IMR-90 (cell line): ENCODE measurements at places on chromosomes 5 and 9. TPM values are rescaled to one million over a fixed set of nuclear protein-coding genes. Genes with fewer than 3 reads are reported as not detected.

DNA sequence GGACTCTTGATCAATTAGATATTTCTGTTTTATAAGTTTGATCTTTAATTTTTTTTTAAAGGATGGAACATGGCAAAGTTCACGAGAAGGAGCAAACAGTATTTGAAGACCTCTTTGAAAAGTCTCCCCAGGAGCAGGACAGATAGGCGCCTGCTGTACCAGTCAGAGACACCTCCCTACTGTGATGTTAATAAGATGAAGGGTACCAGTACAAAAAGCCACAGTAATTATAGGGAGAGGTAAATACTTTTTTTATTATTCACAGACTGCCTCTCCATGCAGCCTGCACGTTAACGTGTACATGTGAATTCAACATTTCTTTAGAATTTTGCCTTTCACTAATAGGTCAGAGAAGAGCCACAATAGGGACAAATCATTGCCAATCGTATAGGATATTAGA lies 146.5 kb upstream of the CDH6 start:
- no peak for DNase-seq

DNA sequence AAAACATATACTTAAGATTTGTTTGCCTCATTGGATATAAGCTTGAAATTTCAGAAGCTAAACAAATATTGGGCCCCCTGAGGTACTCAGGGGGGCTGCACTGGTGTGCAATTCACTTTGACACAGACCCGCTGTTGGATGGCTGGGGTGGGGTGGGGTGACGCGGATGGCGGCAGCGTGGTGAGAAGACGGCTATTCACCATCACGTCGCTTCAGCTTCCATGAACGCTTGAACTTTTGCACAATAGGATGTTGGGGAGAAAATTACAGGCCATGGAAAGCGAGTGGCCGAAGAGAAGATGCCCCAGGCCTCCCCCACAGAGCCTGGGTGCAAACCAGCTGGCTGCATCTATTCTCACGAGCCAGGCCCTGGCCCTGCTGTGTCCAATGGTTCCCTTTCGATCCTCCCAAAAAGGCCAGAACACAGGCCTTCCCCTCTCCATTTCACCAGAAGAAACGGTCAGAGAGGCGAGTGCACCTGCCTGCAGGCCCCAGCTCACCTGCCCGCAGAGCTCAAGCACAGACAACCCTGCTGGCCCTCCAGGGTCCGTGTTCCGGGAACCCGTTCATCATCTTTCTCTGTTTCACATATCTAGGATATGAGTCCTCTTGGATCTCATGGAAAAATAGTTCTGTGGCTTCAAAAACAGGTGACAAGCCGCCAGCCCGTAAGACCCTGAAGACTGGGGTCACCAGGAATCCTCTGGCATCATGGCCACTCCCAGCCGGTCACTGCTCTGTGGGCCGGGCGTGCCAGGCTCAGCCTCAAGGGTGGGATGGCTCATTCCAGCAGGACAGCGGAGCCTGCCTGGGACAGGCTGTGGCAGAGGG lies 46.8 kb upstream of the SARDH start:
- no peak for DNase-seq

The LCN15 gene
- not detected in 2 replicates for polyA plus RNA-seq

The PTPRD gene
- polyA plus RNA-seq, result 0.07 and 0.09 TPM in 2 replicates

The MYOZ3 gene
- polyA plus RNA-seq, result 0.24 TPM in 2 replicates

DNA sequence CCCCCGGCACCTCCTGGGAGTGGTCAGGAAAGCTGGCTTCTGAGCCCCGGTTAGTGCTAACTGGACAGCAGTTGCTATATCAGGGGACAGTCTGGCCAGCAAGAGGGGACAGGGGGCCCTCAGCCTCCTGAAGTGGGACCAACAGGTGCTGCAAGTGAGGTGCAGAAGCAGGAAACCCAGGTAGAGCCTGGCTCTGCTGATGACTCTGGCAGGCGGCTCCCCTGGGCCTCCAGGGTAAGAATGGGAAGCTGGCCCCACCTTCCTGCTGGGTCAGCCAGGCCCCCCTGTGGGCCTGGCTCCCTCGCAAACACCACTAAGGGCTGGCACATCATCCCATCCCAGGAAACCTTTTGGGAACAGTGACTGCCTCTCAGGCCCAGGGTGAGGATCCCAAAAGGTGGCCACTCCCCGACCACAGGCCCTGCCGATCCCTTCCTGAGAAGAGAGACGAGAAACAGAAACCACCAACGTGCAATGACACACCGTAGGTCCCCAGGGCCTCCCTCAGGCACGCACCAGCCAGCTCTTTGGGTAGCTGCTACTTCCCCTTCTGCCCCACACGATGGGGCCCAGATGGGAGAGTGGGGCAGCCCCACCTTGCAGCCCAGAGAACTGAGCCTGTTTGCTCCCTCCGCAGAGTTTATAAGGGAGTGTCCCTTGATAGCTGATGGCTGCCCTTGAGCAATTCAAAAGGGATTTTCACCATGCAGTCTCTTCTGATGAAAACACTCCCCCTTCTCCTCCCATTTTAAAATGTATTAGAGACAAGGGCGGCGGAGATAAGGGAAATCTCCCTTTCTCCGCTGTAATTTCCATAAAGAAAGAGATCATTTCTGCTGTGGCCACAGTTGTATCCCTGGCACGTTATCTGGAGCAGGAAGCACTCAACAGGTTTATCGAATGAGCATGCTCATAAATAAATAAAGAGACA lies 76.8 kb downstream of the STK10 start:
- peak; percentile 56 for DNase-seq

- no peak for DNase-seq
These were observed 30.1 kb upstream of the TMEM250 start for GRCh38 chr9:136148766-136149165.

GRCh38 chr5:108634617-108635288 lies 112.9 kb upstream of the FER start:
- DNase-seq, result peak; percentile 35

GRCh38 chr5:138962614-138963370 lies 87.7 kb upstream of the LRRTM2 start:
- no peak for DNase-seq
